ENCODE measurements at places on chromosomes 5 and 9. TPM values are rescaled to one million over a fixed set of nuclear protein-coding genes. Genes with fewer than 3 reads are reported as not detected.

- H3K27ac ChIP-seq, result no peak overlapping the region
- no peak for DNase-seq
- no peaks in the 10 kb centered on the region for H3K27me3 ChIP-seq
- H3K4me3 ChIP-seq, result no peak overlapping the region
Observed at GRCh38 chr5:57166276-57166675, 7.6 kb upstream of the GPBP1 start.

DPYSL3 gene
- not detected for total RNA-seq

SGCD gene
- not detected for total RNA-seq

CDH10 gene
- 0.04 TPM for total RNA-seq

Measured in HepG2 (cell line).